ENCODE measurements at places on chromosomes 4 and X.

GRCh38 chr4:2798399-2799223, 5.7 kb downstream of the SH3BP2 start:
- DNase-seq: no peak

GRCh38 chr4:122632396-122633143, 11.7 kb upstream of the IL21 start:
- no peak for DNase-seq

DNA sequence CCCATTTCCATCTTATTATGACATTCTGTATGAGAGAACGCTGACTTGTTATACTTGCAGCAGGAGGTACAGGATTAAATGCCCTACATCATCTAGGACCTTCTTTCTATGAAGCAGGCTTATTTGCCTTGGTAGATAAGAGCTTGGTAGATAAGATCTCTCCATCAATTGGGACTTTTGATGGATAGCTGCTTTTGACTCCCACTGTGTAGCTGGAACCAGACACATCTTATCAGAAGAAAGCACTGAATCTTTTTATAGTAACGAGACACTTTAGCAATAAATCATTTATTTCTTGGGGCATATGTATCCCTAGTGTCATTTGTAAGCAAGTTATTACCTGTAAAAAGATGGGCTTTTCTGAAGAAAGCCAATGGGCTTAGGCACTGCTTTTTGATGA, 613.9 kb downstream of the TECRL start:
- no peak for DNase-seq

DNA sequence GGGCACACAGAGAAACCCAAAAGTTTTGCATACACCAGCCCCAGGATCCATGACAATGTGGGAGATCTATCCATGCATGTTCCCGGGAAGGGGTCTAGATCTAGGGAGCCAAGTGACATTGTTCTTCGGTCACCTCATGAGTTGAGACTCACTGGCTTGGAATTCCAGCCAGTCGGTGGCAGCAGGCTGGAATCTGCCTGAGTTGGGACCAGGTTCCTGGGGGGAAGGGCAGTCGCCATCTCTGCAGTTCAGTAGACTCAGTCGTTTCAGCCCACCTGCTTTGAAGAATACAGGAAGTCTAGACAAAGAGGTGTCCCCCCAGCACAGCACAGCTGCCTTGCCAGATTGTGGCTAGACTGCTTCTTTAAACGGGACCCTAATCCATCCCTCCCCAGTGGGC, 46.0 kb upstream of the PBDC1 start:
- no peak for DNase-seq

- DNase-seq: no peak
Measured at GRCh38 chr4:182103614-182104319, 139.4 kb upstream of the TENM3 start.

DNA sequence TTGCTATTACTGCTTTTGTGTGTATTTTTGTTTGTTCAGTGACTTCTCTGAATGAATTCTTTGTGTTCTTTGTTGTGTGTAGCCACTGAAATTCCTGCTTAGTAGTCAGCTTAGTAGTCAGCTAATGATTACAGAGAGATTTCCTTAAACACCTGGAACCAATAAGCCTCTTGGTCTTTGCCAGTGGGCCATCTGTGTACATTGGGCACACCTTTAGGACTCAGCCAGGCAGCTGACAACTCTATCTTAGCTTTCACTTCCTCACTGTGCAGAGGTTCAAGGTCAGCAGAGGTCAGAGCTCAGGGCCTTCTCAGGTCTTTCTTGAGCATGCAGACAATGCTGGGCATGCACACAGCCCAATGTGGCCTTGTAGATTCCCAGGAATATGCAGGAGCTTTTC, 59.3 kb downstream of the RWDD4 start:
- no peak for DNase-seq

GRCh38 chr4:96736352-96736889, 896.5 kb downstream of the PDHA2 start:
- DNase-seq: no peak

GRCh38 chr4:43525646-43526045, 633.1 kb downstream of the GRXCR1 start:
- no peak for DNase-seq

DNA sequence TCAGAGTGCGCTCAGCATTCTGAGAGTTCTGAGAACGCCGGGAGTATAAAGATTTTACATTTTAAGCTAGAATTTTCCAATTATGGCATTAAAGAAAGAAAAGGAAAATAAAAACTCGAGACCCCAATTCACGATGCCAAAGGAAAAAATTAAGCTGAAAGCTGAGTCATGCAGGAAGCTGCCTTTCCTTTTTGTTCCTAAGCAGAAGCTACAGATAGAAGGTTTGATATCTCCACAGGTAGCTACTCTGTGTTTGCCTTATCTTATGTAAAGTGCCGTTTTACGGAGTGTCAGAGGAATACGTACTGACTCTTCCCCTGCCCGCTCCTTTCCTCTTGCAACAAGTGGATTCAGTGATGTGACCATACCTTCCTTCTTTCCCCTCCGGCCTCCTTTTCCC, 10.8 kb upstream of the SORBS2 start:
- no peak for DNase-seq

- DNase-seq: no peak
Measured at GRCh38 chr4:155781249-155781831, 22.5 kb downstream of the GUCY1B1 start.

GRCh38 chr4:151287409-151287808, 10.4 kb downstream of the PRSS48 start:
- DNase-seq: no peak

DNA sequence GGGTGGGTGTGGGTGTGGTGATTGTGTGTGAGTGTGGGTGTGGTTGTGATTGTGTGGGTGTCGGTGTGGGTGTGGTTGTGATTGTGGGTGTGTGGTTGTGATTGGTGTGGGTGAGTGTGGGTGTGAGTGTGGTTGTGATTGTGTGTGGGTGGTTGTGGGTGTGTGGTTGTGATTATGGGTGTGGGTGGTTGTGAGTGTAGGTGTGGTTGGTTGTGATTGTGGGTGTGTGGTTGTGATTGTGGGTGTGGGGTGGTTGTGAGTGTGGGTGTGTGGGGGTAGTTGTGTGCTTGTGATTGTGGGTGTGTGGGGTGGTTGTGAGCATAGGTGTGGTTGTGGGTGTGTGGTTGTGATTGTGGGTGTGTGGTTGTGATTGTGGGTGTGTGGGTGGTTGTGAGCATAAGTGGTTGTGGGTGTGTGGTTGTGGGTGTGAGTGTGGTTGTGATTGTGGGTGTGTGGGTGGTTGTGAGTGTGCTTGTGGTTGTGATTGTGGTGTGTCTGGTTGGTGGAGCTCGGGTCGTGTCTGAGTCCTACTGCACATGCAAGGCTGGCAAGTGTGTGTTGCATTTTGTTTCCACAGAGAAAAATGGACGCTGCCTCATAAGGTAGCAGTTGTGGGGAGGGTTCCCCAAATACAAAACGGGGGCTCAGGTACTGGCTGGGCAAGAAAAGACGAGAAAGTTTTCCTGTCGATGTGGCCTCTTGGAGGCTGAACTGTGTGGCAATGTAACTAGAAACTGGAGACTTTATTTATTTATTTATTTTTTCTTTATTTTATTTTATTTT, 116.7 kb downstream of the UBE2K start:
- no peak for DNase-seq

DNA sequence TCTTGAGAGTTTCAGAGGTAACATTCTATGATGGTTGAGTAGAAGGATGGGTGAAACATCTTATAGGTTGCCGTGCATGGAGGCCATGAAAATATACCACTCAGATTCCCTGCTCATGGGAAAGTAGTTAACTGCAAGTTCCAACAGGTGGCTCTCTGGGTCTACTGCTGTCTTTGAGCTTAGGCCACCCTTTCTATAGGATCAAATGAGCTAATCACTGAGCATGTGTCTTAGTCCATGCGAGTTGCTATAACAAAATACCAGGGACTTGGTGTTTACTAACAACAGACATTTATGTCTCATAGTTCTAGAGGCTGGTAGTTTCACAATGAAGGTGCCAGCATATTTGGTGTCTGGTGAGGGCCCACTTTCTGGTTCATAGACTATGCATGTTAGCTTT, 144.8 kb upstream of the UNC5C start:
- no peak for DNase-seq

- no peak for DNase-seq
Measured at GRCh38 chrX:127124871-127125270, 305.3 kb downstream of the PRR32 start.
